Activated CD4-positive, CD25-positive, alpha-beta regulatory T cell (primary cell): ENCODE measurements at places on chromosomes 1 and 21.

GRCh38 chr1:5906116-5906515, 86.1 kb downstream of the NPHP4 start:
- no peak for DNase-seq

GRCh38 chr1:174883409-174883808, 116.3 kb upstream of the CACYBP start:
- DNase-seq = no peak

DNA sequence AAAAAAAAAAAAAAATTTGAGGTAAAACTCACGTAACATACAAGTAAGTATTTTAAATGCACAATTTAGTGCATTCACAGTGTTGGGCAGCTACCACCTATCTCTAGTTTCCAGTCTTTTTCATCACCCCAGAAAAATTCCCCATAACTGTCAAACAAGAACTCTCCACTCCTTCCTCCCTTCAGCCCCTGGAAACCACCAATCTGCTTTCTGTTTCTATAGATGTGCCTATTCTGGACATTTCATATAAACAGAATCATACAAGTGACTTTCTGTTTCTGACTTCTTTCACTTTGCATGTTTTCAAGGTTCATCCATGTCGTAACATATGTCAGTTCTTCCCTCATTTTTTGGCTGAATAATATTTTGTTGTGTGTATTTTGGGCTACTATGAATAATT, 24.9 kb upstream of the ETS2 start:
- DNase-seq = no peak

GRCh38 chr1:37616330-37616729, 18.4 kb downstream of the RSPO1 start:
- no peak for DNase-seq

GRCh38 chr1:71586030-71586429, 505.2 kb upstream of the ZRANB2 start:
- no peak for DNase-seq

GRCh38 chr1:19081218-19081893, 124.9 kb upstream of the IFFO2 start:
- DNase-seq = no peak

- DNase-seq = no peak
Observed at GRCh38 chr1:24704411-24705259, 40.6 kb upstream of the CLIC4 start.

DNA sequence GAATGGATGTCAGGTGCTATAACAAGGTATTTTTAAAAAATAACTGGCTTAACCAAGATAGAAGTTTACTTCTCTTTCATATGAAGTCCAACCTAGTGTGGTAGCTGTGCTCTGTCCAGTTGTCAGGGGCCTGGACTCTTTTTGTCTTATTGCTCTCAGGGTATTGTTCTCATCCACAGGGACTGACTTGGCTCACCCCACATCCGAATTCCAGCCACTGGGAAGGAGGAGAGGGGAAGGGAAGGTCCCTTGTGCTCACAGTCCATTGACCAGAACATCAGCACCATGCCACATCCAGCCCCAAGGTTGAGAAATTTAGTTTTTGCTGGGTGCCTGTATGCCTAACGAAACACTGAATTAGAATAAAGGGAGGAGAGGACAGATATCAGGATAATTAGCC, 8.7 kb downstream of the EEIG2 start:
- DNase-seq = no peak

DNA sequence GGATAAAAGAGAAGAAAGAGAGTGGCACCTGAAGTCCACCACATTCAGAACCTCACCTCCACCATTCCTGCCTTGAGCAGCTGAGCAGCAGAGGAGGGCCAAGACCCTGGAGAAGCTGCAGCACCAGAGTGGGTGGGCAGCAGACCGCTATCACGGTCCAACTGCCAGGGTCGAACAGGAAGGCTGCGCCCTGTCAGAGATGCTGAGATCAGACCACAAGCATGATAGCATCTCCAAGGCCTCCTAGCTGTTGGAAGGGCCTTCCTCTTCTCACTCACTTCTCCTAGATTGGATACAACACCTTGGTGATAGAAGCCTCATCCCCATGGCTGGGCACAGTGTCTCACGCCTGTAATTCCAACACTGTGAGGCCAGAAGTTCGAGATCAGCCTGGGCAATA, 12.1 kb upstream of the SLC45A3 start:
- DNase-seq = no peak

- DNase-seq = no peak
Observed at GRCh38 chr1:95119273-95119672, 2.1 kb downstream of the TLCD4 start.

DNA sequence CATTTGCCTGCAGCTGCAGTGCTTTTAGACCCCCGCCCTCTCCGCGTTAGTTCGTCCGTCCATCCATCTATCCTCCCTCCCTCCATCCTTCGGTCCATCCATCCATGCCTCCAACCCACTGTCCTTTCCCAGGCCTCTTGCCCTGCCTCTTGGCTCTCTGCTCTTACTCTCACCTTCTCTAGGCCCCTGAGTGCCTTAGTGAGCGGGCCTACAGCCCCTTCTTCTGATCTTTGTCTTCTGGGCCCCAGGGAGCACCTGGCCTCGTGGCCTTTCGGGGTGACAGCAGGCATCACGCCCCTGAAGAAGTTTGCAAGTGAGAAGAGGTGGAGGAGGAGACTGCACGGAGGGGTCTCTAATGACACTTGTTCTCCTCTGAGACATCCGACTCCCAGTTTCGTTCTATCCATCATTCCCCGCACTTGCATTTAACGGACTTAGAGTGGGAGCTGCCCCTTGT, 842 bp downstream of the ATXN7L2 start:
- DNase-seq = no peak

- DNase-seq = no peak
Observed at GRCh38 chr1:54833121-54833520, 32.0 kb upstream of the TTC22 start.

DNA sequence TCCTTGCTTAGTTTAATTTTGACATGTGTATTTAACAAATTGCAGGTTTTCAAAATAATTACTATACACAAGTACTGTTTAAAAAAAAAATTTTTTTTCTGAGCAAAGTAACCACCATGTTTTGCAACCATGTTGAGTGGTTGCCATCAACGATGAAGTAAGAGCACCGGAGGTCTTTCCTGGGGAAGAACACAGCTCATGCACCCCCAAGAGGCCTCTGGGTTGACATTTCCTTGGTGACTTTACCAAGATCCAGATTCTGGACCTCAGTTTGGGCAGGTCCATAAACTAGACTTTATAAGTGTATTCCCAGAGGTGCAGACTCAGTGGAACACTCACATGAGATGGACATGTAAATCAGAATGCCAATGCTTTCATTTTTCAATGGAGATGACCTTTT, 36.8 kb upstream of the RALGPS2 start:
- DNase-seq = no peak

DNA sequence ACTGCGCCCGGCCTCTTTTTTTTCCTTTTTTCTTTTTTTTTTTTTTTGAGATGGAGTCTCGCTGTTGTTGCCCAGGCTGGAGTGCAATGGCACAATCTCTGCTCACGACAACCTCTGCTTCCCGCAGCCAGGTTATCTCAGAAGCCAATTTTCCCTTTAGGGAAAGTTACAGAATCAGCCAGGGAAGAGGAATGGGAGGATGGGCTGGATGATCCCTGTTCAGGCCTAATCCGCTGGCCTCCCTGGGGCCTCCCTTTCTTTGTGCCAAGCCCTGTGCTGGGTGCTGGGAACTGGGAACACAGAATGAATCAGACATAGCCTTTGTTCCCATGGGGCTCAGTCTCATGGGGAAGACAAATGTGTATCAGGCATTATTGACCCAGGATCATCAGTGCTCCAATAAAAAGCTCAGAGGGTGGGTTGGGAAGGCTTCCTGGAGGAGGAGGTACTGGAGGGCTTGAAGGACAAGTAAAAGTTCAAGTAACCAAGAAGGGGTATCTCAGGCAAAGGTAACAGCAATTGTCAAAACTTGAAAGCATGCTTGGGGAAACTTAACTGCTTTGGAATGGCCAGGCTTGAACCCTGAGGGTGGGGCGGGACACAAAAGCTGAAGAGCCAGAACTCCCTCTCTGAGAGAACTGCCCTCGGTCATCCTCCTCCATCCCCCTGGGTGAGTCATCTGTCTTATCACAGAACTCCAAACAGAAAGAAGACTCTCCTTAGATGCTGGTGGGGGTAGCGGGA, 14.3 kb downstream of the ECHDC2 start:
- DNase-seq = no peak

- DNase-seq = no peak
Observed at GRCh38 chr1:213670692-213671023, 317.1 kb upstream of the PROX1 start.

- DNase-seq = no peak
Observed at GRCh38 chr21:45293726-45294401, 6.2 kb upstream of the POFUT2 start.

DNA sequence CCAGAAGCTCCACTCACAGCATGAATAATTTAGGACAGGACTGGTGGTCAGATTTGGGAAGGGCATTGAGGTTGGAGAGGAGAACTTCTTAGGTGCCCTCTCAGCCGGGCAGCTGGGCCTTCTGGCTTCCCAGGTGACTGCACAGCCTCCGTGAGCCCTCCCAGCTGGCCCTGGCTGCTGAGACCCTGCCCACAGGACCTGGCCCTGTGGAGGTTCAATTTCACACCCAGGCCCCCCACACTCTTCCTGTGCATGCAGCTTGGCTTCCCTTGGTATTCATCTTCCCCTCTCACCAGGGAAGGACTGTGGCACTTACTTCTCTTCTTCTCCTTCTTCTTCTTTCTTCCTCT, 50.6 kb downstream of the NDUFS5 start:
- DNase-seq = no peak

DNA sequence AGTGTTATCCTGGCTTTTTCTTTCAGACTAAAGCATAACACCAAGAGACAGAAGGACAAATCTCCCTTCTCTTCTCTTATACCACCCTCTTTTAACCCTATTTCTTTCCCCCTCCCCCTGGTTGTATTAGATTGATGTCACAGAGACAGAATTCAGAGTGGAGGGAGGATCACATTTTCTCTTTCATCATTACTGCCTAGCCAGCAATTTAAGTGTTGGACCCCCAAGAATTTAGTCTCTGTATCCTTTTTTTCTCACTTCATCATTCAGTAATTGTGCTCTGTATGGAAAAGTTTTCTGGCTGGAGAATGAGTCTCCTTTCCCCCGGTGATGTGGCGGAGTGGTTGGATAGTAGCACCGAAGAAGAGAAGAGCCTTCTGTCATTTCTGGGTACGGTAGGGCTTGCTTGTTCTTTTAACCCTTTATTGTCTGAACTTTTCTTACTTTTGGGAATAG, 124.8 kb downstream of the CLEC20A start:
- DNase-seq = no peak

GRCh38 chr1:246035060-246035541, 472.0 kb downstream of the SMYD3 start:
- no peak for DNase-seq

DNA sequence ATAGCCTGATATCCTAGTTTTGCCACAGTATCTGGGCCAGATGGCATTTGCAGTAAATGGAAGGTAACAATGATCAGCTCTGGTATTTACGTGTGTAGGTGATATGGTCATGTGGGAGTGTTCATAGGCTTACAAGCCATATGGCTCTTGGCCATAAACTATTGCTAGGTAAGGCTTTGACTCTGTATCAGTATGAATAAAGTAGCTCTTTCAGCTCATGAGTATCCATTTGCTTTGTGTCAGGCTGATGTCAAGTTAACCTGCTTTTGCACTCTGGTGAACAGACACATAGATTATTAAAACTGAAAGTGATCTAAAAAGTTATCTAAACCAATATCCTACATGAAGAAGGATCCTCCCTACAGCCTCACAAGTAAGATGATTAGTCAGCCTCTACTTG, 69.0 kb downstream of the DDR2 start:
- no peak for DNase-seq

- DNase-seq = no peak
Observed at GRCh38 chr1:26046246-26047095, 553 bp upstream of the SLC30A2 start.

GRCh38 chr1:15768388-15768787, 9.8 kb downstream of the FBLIM1 start:
- no peak for DNase-seq

DNA sequence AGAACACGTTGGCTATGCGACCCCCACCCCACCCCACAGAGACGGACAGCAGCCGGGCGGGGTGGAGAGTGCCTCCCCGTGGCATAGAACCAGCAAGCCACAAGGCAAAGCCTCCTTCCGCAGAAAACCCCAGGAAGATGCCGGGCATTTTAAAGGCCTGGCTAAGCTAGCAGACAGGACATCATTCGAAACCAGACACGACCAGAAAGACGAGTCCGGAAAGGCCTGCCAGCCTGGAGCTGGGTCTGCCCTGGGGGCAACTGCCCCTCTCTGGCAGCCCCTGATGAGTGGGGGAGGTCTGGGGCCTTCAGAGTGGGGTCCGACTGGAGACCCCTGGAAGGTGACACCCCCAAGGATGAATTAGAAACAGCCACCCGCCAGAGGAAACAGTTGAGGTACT, 8.5 kb downstream of the FTCD start:
- DNase-seq = no peak

DNA sequence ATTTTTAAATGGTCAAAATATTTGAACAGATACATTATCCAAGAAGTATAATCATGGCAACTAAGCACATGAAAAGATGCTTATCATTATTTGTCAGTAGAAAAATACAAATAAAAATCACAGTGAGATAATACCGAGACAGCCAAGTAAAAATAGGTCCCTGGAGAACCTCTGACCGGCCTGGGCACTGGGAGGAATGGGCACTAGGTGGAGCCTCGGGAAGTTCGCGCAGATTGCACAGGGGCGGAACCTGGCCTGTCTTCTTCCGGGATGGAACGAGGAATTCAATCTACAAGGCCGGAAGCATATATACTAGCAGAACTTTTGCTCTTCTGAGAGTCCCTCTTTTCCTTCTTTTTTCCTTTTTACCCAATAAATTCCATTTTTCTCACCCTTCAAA, 148.5 kb upstream of the CHRM3 start:
- no peak for DNase-seq

DNA sequence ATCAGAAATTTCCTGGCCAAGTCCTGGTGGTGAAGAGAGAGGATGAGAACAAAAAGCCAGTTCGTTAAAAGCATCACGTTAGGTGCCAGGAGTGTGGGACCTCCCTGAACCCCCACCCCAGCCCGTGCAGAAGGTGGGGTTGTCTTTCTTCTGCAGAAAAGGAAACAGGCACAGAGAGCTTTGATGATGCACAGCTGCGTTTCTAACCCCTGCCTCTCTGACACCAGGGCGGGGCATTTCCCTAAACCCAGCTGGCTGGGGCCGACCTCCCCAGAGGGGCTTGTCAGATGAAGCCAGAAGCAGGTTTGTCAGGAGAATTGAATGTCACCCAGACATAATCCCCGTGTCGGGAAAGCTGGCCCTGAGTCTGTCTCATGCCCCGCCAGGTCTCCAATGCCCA, 189.3 kb upstream of the EDN2 start:
- DNase-seq = no peak

DNA sequence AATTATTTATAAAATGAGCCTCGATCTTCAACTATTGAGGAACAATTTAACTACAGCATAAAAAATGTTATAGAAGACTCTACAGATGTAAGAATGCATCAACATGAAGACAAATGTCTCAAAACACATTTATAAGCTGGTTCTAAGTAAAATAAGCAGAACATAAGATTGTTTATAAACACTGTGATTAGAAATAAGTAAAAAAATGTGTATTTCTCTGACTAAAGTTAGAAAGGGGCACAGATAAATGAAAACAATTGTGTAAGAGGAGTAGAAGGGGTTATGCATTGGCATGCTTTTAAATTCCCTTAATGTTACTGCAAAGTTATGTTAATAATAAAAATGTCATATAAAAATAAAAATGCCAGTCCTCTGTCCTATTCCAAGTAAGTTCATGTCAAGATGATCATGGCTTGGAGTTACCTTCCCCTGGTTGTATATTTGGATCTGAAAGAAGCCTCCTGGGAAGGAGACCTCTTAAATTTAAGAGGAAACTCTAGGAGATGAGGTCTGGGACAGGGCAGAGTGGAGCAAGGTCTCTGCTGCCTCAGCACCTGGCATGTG, 70.2 kb upstream of the FAM20B start:
- no peak for DNase-seq

- DNase-seq = peak; percentile 69
Observed at GRCh38 chr21:44012474-44013379, 618 bp downstream of the TRAPPC10 start.
